ENCODE measurements at places on chromosomes 2 and 18.
A peak's percentile ranks its signal among the peaks of the same experiment; 100 is the strongest.

DNA sequence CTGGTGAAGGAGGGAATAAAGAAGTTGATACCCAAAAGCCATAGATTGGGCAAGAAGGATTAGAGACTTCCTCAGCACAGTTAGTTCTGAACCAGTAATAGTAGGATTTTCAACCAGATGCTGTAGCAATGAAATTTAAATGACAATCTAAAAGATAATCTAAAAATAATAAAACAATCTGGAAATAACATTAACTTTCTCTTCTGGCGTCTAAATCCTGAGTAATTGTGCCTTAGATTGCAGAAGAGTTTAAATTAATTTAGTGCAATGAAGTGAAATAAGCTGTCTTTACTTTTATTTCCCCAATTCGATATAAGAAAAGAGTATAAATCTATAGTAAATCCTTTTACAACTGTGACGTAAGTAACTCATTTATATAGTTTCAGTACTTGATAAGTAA, 186.8 kb upstream of the DOK6 start:
- DNase-seq, result no peak

- peak; percentile 16 for DNase-seq
These were observed 11.6 kb upstream of the BOK start for GRCh38 chr2:241546771-241547498.

DNA sequence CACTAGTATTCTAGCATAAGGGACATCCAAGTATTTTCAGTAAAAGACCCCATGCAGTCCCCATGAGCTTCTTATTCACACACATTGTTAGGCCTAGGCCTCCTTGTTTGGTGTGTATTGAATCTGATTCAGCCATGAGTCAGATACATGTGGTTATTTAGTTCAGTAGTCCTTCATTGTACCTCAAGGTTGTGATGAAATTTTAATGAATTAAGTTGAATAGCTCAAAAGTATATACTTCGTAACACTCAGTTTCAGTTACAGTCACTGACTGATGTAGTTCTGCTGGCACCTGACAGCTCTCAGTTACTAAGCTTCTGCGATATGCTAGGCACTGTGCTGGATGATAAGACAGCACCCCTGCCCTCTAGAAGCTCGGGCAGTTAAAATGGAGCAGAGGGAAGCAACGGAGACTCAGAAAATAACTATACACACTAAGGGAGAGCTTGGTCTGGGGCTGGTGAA, 86.4 kb downstream of the XRCC5 start:
- DNase-seq, result peak; percentile 73

DNA sequence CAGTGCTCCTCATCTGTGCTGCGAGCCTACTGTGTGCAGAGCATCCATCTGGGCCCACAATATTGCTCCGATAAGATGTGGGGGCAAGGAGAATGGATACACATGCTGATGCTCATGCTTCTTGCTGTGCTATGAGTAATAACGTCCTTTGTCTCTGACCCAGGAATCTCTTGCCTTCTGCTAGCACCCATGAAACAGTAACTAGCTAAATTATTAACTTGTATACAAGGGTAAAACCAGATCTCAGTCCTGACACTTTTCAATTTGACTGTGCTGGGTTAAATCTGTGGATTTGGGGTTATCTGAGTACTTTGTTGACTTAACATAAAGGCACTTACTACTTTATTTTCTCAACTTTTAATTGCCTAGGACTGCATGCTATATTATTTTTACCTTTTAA, 357.6 kb downstream of the SLC4A3 start:
- DNase-seq, result no peak

DNA sequence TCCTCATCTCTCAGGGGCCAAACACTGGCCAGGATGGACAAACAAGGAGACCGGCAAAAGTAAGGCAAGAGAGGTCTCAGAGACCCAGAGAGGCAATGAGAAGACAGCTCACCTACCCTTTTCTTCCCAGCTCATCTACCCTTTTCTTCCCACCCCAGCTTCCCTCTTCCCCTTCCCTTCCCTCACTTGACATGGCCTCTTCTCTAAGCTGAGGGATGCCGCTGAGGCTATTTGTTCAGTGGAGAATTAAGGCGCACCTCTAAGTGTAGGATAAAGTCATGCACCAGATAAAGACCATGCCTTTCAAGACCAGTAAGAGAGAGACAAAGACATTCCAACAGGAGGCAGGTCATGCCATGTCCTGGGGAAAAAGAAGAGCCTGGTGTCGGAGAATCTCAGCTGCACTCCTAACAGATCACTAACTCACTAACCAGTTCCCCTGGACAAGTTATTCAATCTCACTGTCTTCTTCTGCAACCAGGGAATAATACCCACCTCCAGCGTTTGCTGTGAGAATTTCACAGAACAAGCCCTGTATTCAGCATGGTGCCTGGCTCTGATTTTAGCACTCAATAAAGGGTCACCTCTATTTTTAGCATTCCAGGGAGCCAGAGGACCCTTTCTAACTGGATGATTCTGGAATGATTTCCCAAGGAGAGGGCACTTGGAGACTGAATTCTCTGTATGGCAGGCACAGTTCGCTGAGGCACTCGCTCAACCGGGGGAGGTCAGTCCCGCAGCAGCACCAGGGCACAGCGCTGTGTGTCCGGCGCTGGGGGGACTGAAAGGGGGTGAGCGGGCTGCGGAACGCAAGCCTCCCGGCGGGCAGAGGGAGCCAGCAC, 3.0 kb upstream of the FOSL2 start:
- DNase-seq, result no peak

DNA sequence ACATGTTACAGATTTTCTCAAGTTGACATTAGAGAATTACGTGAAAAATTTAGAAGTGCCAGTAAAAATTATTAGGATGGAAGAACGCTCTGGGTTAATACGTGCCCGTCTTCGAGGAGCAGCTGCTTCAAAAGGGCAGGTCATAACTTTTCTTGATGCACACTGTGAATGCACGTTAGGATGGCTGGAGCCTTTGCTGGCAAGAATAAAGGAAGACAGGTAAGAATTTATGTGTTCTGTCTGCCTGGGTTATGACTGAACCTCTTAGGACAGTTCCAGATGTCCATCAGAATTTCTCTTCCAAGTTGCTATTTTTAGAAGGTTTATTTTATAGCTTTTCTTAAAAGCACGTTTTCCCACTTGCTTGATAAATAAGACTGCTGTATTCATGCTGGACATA, 371.0 kb downstream of the GALNT13 start:
- no peak for DNase-seq

DNA sequence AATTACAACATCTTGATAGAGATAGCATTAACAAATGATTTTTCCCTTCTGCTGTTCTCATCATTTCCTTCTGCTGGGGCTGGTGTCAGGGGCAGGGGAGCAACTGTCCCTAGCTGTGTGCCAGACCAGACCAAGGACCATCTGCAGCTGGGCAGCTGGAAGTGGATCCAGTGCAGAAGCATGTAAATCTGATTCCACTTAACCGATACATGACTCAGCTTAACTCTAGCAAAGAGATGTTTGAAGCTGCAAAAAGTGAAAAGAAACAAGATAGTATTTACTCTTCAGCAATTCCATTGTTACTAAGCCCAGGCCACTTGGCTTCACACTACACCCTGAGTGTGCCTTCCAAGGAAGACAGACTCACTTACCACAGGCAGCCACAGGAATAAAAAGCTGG, 151.1 kb downstream of the GALNT1 start:
- DNase-seq, result peak; percentile 93

Data from fibroblast of gingiva (primary cell).